Activated CD4-positive, alpha-beta T cell treated with anti-CD3 and anti-CD28 coated beads, Interleukin-2, amount 50 U/mL, for 48 hours (primary cell): ENCODE measurements at places on chromosomes 6 and 20.

- no peak for DNase-seq
These were observed 37.0 kb downstream of the KLHL31 start for GRCh38 chr6:53628354-53629119.

GRCh38 chr6:127576874-127577273 lies at the start of gene C6orf58:
C6orf58 (plus strand) TSS chr6:127577174; CDS start chr6:127577186, 12 bp downstream.
- no peak for DNase-seq

- DNase-seq: no peak
These were observed 27.4 kb upstream of the BMP5 start for GRCh38 chr6:55902796-55903195.

GRCh38 chr6:53014063-53014462 lies 19.0 kb upstream of the GSTA4 start:
- no peak for DNase-seq

- DNase-seq: no peak
These were observed 34.6 kb downstream of the FKBP1C start for GRCh38 chr6:63245909-63246308.

- DNase-seq: no peak
These were observed 6.8 kb downstream of the NCR2 start for GRCh38 chr6:41342241-41342640.

- DNase-seq: no peak
These were observed 116.5 kb upstream of the LAMP5 start for GRCh38 chr20:9397928-9398327.

GRCh38 chr6:68307301-68307700 lies 327.8 kb upstream of the ADGRB3 start:
- no peak for DNase-seq
